ENCODE measurements at places on chromosomes 3 and 15.

- no peaks in the 10 kb centered on the region for H3K4me1 ChIP-seq
- H3K36me3 ChIP-seq, result no peaks in the 10 kb centered on the region
Measured at GRCh38 chr3:175346573-175347356, 487.6 kb downstream of the NAALADL2 start.

DNA sequence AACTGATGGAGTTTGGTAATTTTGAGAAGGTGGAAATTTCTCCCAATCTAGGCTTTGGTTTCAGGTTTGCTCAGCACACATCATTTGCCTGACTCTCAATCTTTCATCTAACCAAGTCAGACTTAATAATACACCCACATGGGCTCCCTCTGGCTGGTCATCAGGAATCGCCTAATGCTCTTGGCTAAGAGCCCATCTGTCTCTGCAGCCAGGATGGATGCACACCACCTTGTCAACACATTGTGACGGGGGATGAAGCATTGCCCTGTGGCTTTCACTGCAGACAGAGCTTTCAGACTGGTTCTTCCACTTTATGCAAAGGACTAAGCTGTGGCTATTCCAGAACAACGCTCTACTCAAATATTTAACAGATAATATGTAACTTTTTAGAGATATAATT, 3.0 kb upstream of the HDGFL3 start:
- H3K4me3 ChIP-seq, result no peak overlapping the region
- no peaks in the 10 kb centered on the region for H3K4me1 ChIP-seq
- ATAC-seq, result peak; percentile 9

DNA sequence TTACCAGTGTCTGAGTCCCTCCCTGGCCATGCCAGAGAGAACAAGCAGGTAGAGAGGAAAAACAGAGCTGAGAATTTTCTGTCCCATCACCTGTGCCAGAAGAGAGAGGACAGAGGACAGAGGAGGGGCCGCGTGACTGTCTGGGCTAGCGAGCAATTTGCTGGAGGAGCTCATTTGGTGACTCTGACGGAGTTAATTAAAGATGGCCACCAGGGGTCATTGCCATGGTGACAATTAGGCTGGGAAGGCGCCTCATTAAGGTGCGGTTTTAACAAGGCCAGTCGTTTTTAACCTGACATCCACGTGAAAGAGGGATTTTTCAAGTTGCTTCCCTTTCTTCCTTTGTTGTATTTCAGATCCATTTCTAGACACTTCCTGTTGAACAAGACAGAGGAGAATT, 72.4 kb downstream of the RHCG start:
- no peaks in the 10 kb centered on the region for H3K36me3 ChIP-seq
- H3K27ac ChIP-seq, result no peak overlapping the region
- no peak overlapping the region for H3K4me3 ChIP-seq
- no peak for ATAC-seq

- H3K4me3 ChIP-seq, result no peak overlapping the region
- no peaks in the 10 kb centered on the region for H3K4me1 ChIP-seq
- no peak for ATAC-seq
- no peaks in the 10 kb centered on the region for H3K36me3 ChIP-seq
- H3K27ac ChIP-seq, result no peak overlapping the region
- no peaks in the 10 kb centered on the region for H3K27me3 ChIP-seq
Measured at GRCh38 chr3:73719861-73720260, 95.1 kb upstream of the PDZRN3 start.

DNA sequence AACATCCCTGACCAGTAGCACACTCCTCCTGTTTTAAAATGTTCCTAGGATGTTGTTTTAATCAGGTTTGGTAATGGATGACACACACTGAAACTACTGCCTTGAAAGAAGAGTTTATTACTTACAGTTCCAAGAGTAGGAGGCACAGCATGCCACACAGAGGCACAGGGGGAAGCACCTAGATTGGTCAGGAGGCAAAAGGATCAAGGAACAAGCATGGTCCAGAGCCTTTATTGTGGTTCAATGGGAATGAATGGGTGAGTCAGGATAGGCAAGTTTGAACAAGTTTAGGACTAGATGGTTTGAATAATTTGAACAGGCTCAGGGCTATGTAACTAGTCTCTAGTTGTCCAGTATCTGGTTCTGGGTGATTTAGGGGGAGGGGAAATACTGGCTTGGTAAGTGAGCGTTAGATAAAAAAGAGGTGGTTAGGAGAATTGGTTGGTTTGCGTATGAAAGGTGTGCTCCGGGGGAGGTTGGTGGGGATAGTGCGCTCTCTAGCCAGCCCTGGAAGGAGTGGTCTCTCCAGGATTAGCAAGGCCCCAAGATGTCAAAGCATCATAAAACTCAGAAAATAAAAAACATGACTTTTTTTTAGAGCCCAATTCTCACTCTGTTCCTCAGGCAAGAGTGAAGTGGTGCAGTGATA, 35.1 kb downstream of the TMOD3 start:
- H3K27ac ChIP-seq, result peak overlapping the region; percentile 40
- peak; percentile 87 for ATAC-seq
- peaks cover 42% of the 10 kb centered on the region for H3K4me1 ChIP-seq
- peak overlapping the region; percentile 44 for H3K4me3 ChIP-seq
- H3K27me3 ChIP-seq, result no peaks in the 10 kb centered on the region

- no peak overlapping the region for H3K4me3 ChIP-seq
- no peaks in the 10 kb centered on the region for H3K27me3 ChIP-seq
- H3K36me3 ChIP-seq, result no peaks in the 10 kb centered on the region
- H3K4me1 ChIP-seq, result no peaks in the 10 kb centered on the region
- no peak overlapping the region for H3K27ac ChIP-seq
Measured at GRCh38 chr3:65857327-65857726, 181.4 kb downstream of the MAGI1 start.

DNA sequence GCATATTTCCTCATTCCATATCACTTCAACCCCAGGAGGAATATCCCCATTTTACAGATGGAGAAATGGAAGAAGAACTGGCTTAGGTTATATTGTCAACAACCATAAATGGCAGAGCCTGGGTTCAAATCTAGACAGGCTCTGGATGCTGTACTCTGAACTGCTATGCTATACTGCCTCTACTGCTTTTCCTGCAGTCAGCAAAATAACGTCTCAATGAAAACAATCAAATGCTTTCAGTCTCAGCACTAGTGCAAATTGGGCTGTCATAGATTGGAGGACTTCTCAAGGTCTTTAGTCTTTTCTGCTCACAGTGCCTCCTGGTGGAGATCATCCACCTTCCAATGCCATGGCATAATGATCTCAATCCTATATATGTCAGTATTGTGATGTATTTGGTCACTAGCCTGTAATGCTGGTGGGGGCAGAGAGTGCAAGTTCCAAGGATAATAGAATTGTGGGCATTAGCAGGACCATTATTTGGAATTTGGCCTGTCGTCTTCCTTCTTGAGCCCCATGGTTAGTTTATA, 285.0 kb downstream of the CLSTN2 start:
- H3K36me3 ChIP-seq, result no peaks in the 10 kb centered on the region
- no peaks in the 10 kb centered on the region for H3K4me1 ChIP-seq
- ATAC-seq, result no peak
- no peak overlapping the region for H3K27ac ChIP-seq
- H3K27me3 ChIP-seq, result peaks cover 12% of the 10 kb centered on the region
- no peak overlapping the region for H3K4me3 ChIP-seq

GRCh38 chr15:66628976-66629723, 63.4 kb upstream of the LCTL start:
- no peak overlapping the region for H3K4me3 ChIP-seq
- H3K36me3 ChIP-seq, result no peaks in the 10 kb centered on the region
- ATAC-seq, result no peak
- H3K27ac ChIP-seq, result peak overlapping the region; percentile 5

GRCh38 chr3:141360888-141361598, 7.3 kb upstream of the ZBTB38 start:
- H3K27me3 ChIP-seq, result no peaks in the 10 kb centered on the region
- peak overlapping the region; percentile 42 for H3K27ac ChIP-seq
- H3K4me1 ChIP-seq, result peaks cover 11% of the 10 kb centered on the region
- H3K4me3 ChIP-seq, result peak overlapping the region; percentile 56
- ATAC-seq, result peak; percentile 81

DNA sequence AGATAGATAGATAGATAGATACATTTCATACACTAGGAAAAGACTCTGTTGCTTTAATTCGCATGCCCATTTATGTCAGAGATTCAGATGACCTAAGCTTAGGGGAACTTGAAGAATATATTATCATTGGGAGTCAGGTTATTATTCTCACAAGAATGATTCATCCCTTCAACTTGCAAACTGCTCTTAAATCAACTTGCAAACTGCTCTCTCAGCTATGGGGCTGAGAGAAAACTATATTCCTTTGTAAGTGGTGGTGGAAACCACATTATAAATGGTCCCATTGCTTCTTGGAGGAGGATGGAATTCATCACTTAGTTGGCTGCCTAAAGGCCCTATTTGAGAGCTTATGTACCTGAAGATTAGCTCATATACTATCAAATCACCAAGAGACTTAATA, 160.9 kb upstream of the STAC start:
- H3K27me3 ChIP-seq, result no peaks in the 10 kb centered on the region
- H3K4me3 ChIP-seq, result no peak overlapping the region
- H3K27ac ChIP-seq, result no peak overlapping the region
- ATAC-seq, result no peak

GRCh38 chr3:24756101-24756888, 261.6 kb upstream of the THRB start:
- H3K27ac ChIP-seq, result no peak overlapping the region
- H3K27me3 ChIP-seq, result no peaks in the 10 kb centered on the region
- no peak for ATAC-seq

DNA sequence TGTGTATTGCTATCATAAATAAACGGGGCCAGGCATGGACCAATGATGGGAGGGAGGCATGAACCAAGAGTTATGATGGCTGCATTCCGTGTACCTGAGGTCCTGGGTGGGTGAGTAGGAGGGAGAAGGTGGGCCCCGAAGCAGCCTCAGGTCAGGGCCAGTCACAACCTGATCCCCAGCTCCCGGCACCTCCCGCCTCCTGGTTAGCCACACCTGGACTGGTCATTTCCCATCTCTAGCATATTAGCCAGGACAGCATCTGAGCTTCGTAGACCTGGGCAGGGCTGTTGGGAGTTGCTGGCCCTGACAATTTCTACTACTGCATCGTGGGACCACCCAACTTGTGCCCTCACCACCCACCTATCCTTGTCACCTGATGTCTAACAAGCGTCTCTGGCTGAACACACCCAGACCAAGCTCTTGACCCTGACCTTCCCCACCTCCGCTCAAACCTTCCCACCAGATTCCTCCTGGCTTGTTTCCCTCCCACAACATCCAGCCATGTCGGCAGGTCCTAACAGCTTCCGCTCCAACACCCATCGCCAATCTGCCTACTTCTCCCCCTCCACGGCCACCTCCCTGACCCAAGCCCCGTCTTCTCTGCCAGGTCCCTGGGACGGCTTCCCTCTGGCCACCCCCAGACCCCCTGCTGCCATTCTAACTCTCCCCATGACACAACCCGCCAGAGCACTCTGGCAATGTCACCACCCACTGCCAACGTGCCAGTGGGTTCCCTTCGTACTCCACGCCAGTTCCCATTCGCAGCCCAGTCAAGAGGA, 133.8 kb upstream of the IQSEC1 start:
- H3K4me3 ChIP-seq, result no peak overlapping the region
- H3K27ac ChIP-seq, result no peak overlapping the region
- H3K27me3 ChIP-seq, result peaks cover 36% of the 10 kb centered on the region

DNA sequence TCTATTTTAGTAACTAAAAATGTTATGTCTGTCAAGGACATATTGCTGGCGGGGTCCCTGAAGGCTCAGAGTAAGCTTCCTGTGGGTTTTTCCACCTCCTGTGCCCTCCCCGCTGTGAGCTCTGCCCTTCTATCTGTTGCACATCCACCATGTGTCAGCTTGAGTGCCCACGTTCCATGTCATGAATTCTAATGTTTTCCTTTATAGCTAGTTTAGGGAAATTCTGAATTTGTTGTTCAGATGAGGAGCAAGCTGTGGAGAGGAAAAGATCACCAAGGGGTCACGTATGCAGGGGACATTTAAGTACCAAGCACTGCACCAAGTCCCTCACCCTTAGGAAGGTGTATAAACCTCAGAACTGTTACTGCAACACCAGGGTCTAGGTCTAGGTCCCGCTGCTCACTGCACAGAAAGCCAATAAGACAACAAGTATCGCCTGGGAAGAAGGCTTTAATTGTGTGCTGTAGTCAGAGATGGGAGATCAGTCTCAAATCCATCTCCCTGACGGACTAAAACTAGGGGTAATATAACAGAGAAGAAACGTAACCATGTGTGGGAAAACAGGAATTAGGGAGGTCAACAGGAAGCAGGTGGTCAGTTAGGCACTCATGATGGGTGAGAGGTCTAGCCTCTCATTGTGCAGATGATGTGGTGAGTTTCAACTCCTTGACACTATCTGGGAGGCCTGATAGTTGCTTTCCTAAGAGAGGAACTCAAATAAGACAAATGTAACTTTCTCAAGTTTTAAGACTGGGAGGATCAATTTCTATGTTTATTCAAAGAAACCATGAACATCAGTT, 9.7 kb downstream of the GP9 start:
- no peaks in the 10 kb centered on the region for H3K4me1 ChIP-seq
- no peak overlapping the region for H3K27ac ChIP-seq
- no peak for ATAC-seq
- no peaks in the 10 kb centered on the region for H3K36me3 ChIP-seq
- H3K4me3 ChIP-seq, result no peak overlapping the region

- H3K36me3 ChIP-seq, result peaks cover 12% of the 10 kb centered on the region
- H3K27me3 ChIP-seq, result no peaks in the 10 kb centered on the region
- peaks cover 62% of the 10 kb centered on the region for H3K4me1 ChIP-seq
- no peak for ATAC-seq
- no peak overlapping the region for H3K27ac ChIP-seq
Measured at GRCh38 chr15:78067328-78068228, 9.9 kb downstream of the TBC1D2B start.

- H3K36me3 ChIP-seq, result no peaks in the 10 kb centered on the region
- no peak overlapping the region for H3K27ac ChIP-seq
- no peak for ATAC-seq
- peaks cover 34% of the 10 kb centered on the region for H3K27me3 ChIP-seq
- no peak overlapping the region for H3K4me3 ChIP-seq
- H3K4me1 ChIP-seq, result peaks cover 10% of the 10 kb centered on the region
Measured at GRCh38 chr3:58588030-58588614, 10.9 kb upstream of the FAM107A start.

- H3K4me3 ChIP-seq, result no peak overlapping the region
- no peak for ATAC-seq
- H3K36me3 ChIP-seq, result peaks cover 39% of the 10 kb centered on the region
- H3K27me3 ChIP-seq, result no peaks in the 10 kb centered on the region
- no peak overlapping the region for H3K27ac ChIP-seq
Measured at GRCh38 chr15:41281236-41281635, 50.2 kb downstream of the CHP1 start.

- H3K27me3 ChIP-seq, result peaks cover 6% of the 10 kb centered on the region
- H3K4me3 ChIP-seq, result no peak overlapping the region
- no peak for ATAC-seq
- H3K27ac ChIP-seq, result no peak overlapping the region
- no peaks in the 10 kb centered on the region for H3K4me1 ChIP-seq
Measured at GRCh38 chr3:126543457-126544061, 15.2 kb downstream of the C3orf22 start.

DNA sequence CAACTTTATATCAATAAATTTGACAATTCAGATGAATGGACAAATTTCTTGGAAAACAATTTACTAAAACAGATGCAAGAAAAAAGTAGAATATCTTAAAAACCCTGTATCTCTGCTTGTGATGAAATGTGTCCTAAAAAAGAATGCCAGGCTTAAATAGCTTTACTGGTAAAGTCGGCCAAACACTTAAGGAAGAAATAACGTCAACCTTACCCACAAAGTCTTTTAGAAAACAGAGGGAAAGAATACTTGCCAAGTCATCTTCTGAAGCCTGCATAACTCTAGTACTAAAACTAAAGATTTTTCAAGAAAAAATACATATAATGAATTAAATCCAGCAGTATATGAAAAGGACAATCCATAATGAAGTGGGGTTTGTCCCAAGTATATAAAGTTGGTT, 111.1 kb downstream of the RASA2 start:
- H3K36me3 ChIP-seq, result peaks cover 93% of the 10 kb centered on the region
- H3K4me3 ChIP-seq, result no peak overlapping the region
- H3K27me3 ChIP-seq, result no peaks in the 10 kb centered on the region
- ATAC-seq, result no peak
